Spinal cord (tissue), 10 donors: ENCODE measurements at places on chromosomes 1 and 21.

DNA sequence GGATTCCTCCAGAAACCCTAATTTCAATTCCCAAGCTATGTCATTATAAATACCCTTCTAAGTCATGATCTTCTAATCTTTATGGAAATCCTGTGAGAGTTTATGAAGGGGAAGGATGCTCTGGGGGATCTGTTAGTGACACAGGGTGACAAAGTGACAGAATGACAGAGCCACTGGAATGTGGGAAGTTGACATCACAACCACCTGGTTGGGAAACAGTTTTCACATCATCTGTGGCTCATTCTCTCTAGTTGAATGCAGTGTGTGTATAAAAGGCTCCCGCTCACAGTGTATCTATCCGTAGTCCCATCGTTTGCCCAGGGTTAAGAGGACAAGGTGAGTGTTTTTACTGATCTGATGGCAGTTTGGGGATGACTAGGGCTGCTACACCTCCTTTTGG is at the start of gene LCE7A:
TSS of gene LCE7A (plus strand) at position 301 of the 400 bp plus-strand sequence. CDS start 702 bp downstream, outside the sequence.
- no peak for DNase-seq

- no peak for DNase-seq
Observed at GRCh38 chr21:37093977-37094376, 20.9 kb downstream of the TTC3 start.

GRCh38 chr1:171180670-171181069 is 4.4 kb upstream of the FMO2 start:
- no peak for DNase-seq

DNA sequence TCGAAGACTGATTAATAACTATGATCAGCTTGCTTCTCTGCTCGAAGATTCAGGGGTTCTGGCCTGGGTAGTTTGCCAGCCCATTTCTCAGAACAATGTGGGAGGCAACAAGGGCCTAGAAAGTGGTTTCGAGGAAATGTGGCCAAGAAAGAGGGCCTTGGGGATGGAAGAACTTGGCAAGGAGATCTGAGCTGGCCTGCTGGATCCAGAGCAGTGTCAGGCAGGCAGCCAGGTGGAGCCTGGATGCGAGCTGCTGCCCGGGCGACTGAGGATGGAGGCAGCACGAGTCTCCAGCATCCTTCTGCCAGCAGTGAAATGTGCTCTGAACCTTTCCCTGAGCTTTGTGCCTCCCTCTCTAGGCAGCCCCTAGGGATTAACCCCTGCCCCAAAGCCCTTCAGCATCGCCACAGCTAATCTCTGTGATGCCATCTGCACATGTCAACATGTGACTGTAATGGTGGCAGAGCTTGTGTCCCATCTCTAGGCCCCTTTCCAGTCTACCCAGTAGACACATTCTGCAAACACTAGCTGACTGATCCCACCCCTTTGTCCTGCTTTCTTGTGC is 61.0 kb upstream of the NEK2 start:
- DNase-seq, result peak; percentile 78

DNA sequence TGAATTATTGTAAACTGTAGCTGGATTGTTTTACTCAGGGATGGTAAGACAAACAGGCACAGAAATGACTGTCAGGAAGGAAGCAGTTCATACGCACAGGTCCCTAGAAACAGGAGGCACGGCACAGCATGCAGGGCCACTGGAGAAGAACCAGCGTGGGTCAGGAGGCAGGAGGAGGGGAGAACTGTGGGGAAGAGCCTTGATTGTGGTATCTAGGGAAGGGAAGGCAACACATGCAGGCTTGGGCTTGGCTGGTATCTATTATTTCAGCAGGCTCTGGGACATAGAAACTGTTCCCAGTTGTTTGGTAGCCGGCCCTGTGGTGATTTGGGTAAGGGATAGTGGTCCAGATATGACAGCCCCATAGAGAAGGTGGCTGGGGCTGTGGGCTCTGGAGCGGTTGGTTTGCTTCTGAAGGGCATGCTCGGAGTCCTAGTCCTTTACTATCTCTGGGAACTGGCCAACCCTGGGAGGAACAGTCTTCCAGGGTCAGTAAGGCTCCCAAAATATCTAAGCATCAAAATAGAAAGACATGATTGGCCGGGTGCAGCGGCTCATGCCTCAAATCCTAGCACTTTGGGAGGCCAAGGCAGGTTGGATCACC is 43.1 kb upstream of the CCSAP start:
- no peak for DNase-seq

DNA sequence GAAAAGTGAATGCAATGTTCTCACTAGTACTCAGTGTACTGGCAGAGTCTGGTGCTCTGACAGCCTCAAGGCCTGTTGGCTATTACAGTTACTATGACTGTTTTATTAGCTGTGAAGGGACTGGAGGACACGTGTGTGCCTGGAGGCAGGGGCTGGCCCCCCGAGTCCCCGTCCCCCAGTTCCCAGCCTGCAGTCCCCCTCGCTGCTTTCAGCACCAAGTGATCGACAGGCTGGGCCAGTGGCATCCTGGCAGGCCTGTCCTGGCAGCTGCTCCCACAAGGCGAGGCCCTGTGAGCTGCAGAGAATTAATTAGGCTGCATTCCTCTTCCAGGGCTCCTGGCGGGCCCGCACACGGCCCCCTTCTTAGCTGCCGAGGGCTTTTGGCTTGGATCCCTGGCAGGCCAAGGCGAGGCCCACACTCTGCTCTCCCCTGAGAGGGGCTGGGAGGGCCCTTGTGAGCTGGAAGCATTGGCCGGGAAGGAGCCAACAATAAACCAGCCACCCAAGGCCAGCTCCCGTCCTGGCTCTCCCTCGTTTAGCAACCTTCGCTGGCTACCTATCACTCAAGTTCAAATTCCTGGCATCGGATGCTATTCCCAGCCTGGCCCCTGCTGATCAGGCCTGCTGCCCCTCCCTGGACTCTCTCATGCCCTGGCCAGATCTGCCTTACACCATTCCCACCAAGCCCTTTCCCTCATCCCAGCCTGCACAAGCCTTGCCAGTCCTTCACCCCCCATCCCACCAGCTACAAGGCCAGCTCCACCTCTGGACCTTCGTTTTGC is 9.8 kb downstream of the EDN2 start:
- DNase-seq, result peak; percentile 96

GRCh38 chr1:89350298-89350697 is 13.6 kb upstream of the GBP6 start:
- DNase-seq, result no peak
